ENCODE measurements at places on chromosomes 12 and 14.

GRCh38 chr12:12546314-12546772, 16.3 kb downstream of the DUSP16 start:
- DNase-seq: no peak

DNA sequence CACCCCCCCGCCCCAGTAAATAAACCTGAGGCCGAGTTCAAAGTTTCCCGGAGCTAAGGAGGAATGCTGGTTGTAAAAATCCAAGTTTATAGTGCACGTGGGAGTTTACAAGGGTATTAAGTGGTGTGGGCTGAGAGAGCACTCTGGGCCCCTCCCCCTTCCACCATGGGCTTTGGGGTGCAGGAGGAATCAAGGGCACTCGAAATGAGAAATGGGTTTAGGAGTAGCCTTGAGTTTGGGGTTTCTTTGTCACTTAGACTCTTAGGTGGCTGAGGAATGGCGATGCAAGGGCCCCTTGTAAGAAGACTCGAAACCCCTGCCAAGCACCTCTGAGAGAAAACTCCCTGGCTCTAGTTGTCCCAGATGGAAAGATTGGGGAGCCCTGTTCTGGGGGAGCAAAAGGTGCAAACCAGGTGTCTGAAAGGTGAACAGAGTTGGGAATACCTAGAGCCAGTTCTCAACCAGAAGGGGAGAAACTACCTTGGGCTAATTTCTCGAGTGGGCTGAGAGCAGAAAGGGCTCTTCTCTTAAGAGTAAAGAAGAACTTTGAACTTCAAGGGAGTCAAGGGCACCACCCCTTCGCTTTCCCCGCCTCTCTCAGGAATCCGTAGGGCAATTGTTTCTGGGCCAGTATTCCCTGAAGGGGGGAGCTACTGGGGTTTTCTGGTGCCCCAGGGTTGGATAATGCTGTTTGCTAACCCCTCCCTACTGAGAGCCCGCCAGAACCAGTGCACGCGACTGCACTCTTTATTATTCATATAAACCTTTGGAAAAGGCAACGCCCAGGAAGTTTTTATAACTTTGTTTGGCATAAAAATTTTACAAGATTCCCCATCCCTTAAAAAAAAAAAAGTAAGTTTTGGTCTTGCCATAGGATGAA, 4.0 kb upstream of the HOTAIR start:
- no peak for DNase-seq

DNA sequence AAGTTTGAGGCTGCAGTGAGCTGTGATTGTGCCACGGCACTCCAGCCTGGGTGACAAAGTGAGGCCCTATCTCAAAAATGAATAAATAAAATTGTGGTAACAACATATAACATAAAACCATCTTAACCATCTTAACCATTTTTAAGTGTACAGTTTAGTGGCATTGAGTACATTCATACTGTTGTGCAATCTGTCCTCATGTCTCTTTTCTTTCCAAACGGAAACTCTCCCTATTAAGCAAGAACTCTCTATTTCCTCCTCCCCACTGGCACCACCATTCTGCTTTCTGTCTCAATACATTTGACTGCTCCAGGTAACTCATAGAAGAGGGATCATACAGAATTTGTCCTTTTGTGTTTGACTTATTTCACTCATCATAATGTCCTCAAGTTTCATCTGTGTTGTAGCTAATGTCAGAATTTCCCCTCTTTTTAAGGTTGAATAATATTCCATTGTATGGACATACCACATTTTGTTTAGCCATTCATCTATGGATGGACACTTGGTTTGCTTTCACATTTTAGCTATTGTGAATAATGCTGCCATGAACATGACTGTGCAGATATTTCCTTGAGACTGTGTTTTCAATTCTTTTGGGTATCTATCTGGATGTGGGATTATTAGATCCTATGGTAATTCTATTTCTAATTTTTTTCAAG, 4.4 kb upstream of the MARK3 start:
- DNase-seq: no peak

- no peak for DNase-seq
Measured at GRCh38 chr12:130696379-130697100, 19.6 kb downstream of the RIMBP2 start.

DNA sequence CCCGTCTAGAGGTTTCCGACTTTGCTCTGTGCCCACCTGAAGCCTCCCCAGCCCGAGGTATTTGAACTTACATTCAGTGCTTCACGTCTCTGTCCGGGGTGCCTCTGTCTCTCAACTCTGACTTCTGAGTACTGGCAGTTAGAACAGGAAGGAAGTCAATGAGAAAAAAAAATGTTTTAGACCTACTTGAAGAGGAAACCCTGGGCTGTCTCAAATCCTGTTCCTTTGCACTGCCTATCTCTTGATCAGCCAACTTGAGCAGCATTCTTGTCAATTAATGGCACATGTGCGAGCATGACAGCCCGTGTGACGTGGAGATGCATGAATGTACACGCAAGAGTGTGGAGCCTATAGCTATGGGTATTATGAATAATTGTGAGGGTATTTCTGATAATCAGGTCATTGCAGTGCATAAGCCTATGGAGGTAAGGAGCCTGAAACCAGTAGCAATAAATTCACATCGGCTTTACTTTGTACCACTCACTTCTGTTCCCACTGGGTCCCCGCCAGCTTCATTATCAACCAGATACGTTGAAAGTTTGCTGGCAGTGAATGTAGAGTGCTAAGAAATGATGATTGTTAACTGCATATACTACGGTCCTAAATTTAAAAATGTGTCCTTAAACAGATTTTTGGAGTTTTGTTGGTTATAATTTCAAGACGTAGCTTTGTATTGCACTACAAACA, at the start of gene ARHGDIB:
TSS of gene ARHGDIB (minus strand) at position 136 of the 687 bp plus-strand sequence. CDS start 10,889 bp downstream, outside the sequence.
- DNase-seq: peak; percentile 95

GRCh38 chr12:8065991-8066594, at the start of gene C3AR1:
Gene C3AR1, minus strand, starts transcription at chr12:8066359. Its CDS starts 6,174 bp downstream, at chr12:8060185.
- DNase-seq: peak; percentile 79

DNA sequence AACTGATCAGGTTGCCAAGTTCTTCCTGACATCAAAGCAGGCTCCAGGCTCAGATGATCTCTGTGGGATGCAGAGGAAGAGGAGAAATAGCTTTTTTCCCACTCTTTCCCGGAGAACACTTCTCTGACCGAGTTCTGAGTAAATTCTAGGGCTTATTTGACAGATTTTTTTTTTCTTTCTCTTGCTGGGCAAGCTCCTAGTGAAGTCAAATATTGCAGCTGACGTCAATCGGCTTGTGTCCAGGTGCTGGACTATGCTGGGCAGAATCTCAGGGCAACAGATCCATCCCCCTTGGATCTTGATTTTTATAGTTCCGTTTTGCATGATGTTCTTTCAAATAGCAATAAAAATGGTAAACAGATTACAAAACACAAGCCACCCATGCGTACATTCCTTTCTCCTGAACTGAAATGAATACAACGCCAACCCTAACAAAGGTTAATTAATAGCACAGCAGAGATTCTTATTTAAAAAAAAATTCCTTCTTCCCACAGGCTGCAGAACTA, 182.2 kb downstream of the NOVA1 start:
- no peak for DNase-seq

DNA sequence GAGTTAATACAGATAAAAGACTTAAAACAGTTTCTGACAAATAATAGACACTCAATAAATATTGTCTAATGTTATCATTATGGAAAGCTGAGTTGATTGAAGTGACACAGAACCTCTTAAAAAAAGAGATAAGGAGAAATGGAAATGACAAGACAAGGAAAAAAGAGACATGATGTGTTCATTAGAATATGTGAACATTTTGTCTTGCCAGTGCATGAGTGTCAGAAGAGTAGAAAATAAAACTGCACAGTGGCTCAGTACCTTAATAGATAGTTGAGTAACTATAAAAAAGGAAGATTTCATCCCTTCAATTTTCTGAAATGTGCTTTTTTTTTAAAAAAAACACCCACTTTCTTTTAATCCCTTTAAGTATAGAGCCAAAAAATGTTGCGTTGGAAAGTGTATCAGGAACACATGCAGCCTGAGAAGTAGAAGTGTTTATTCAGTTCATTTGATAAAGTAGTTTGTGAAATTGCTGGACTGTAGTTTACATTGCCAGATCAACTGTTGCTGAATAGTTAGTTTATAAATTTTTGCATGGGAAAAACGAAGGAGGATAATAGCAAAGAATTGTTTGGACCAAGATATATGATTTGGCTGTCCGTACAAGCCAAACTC, 56.6 kb upstream of the ACSS3 start:
- DNase-seq: no peak

GRCh38 chr14:46574221-46574977, 77.2 kb downstream of the RPL10L start:
- no peak for DNase-seq
